ENCODE measurements at places on chromosomes 1 and 21.

DNA sequence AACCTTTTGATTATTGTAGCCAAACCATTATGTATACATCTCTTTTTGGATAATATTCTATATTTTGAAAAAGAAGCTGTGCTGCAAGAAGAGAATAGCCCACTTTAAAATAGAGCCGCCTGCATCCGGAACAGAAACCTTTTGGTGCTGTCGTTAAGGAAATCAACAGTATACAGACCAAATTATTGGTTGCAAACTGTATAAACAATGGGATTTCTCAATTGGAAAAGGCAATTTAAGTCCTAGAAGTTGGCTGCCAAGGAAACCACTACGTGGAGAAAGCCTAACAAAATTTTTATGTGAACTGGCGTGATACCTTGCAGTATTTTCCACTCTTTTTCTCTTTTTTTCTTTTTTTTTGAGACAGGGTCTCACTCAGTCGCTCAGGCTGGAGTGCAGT, 25.8 kb downstream of the DESI2 start:
- DNase-seq, result no peak

DNA sequence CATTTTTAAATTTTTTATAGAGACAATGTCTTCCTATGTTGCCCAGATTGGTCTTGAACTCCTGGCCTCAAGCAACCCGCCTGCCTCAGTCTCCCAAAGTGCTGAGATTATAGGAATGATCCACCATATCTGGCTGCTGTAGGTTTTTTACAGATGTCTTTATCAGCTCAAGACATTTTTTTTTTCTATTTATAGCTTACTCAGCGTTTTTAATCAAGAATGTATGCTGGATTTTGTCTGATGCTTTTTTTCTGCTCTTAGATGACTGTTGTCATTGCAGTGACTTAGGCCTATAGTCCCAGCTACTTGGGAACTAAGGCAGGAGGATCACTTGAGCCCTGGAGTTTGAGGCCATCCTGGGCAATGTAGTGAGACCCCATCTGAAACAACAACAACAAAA, 72.5 kb downstream of the POFUT2 start:
- no peak for DNase-seq

DNA sequence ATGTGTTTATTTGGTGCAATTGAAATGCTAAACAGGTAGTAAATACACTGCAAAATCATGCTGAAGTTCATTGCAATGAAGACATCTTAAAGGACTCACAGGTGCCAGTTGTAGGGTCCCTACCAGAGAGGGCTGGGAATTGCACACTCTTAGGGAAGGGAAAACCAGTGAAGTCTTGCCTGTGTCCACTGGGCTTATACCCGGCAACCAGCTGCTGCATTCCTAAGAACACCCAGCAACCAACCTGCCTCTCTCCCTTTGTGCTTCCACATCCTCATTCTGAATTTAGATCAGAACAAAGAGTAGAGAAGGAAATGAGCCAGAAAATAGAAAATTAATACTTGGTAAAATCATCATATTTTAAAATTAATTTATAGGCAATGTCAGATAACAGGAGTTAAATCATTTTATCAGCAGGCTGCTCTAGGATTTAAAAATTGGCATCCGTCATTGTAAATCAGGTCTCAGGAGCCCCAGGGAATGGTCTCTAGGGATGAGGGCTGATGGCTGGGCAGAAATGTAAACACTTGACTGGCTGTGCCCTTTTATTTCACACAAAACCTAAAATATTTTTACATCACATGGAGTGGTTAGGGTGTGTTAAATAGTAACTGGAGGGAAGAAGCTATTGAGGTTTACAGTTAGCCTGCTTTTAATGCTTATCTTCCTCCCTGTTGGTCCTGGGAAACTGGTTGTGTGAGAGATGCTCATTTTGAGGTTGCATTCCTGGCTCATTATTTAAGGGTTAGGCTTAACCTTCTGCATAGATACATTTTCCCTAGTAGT, 31.3 kb downstream of the PTGFRN start:
- DNase-seq, result no peak

- DNase-seq, result no peak
These were observed 172.5 kb downstream of the CTH start for GRCh38 chr1:70583522-70583921.

- DNase-seq, result no peak
These were observed 2101.0 kb downstream of the NCAM2 start for GRCh38 chr21:23099185-23099584.

- no peak for DNase-seq
These were observed 16.2 kb downstream of the KRTAP10-1 start for GRCh38 chr21:44523567-44524413.

GRCh38 chr1:201305815-201306214, 22.5 kb downstream of the PKP1 start:
- no peak for DNase-seq

DNA sequence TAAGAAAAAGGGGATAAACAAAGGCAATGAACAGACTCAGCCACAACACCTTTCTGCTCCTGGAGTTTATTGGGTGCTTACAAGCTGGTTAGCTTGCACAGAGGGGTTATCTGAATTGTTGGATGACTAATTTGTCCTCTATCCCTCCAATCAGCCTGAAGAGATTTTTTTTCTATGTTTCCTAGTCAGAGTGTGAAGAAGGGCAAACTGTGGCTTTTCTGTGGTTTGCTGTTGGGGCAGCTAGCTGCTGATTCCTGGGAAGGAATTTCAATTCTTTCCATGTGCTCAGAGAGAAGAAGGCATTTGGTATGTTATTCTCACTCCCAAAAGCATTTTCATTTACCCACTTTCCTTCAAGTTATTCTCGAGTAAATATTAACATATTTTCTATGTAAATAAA, 48.6 kb downstream of the PCP4 start:
- no peak for DNase-seq

GRCh38 chr1:164735315-164736052, 176.5 kb downstream of the PBX1 start:
- no peak for DNase-seq

GRCh38 chr1:18384059-18384458, 96.7 kb upstream of the KLHDC7A start:
- DNase-seq, result no peak

DNA sequence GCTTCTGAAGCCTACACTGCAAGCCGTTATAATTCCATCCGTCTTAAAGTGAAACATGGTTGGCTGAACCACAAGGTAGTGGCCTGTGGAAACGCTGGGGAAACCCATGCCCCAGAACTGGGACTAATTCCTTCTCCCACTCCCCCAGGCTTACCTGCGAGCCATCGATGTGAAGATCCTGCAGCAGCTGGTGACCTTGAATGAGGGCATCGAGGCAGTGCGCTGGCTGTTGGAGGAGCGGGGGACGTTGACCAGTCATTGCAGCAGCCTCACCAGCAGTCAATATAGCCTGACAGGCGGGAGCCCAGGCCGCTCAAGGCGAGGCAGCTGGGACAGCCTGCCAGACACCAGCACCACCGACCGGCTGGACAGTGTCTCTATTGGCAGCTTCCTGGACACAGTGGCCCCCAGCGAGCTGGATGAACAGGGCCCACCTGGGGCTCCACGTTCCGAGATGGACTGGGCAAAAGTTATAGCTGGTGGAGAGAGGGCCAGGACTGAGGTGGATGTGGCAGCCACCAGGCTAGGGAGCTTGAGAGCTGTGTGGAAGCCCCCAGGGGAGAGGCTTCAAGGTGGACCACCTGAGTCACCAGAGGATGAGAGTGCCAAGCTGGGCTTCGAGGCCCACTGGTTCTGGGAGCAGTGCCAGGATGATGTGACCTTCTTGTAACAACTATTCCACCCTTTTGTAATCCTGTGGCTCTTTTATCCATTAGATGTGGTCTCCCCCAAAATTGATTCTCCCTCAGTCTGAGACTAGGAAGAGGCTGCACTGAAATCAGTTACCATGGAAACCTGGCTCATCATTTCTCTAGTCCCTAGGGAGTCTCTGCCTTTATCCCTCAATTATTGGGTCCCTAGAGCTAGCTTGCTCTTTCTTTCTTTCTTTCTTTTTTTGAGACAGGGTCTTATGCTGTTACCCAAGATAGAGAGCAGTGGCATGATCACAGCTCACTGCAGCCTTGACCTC, 16.7 kb downstream of the LURAP1 start:
- DNase-seq, result no peak

GRCh38 chr1:183164340-183164739, 21.7 kb upstream of the LAMC2 start:
- DNase-seq, result no peak

DNA sequence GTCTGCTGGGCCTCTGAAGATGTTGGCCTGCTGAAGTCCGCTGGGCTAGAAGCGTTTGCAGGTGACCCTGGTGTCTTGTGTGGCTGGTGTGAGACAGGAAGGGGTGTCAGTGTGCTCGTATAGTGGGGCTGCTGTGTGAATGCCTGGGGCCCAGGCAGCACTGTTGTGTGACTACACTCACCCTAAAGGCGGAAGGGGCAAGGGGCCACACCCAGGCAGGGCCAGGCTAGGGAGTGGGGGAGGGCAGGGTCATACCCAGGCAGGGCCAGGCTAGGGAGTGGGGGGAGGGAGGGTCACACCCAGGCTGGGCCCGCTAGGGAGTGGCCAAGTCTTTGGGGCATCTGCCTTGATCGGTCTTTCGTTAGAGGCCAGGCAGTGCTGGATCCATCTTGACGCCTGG, 25.0 kb downstream of the PDXK start:
- DNase-seq, result no peak

DNA sequence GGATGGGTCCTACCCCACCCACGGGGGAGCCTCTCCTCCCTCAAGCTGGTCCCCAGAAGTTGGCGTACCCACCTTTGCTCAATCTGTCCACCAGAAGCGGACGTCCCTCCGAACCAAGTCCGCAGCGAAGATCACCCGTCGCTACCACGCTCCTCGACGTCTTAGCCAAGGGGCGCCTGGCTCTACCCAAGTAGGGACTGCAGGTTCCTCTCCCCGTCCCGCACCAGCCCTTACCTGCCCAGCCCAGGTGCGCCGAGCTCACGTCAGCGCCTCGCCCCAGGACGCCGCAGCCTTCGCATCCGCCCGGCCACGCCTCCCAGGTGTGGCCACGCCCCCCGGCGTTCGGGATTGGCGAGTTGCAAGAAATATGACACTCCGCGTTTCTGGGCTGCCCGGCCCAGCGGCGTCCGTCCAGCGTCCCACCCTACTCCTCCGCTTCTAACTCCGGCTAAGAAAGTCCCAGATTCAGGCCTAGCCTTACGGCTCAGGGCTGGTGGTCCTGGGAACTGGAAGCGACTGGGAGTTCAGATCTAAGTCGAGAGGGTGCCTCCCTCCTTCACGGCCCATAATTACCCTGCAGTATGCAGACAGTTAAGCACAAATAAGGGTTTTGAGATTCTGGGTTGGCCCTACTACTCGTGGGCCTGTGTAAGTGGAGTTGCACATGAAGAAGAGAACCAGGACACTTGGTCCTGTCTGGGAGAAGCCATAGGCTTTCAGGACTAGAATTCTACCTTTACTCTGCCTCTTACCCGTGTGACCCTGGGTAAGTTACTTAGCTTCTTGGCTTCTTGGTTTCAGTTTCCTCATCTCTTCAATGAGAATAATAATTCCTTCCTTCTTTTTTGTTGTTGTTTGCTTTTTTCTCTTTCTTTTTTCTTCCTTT, at the start of gene IRF6:
Gene IRF6, minus strand, starts transcription at position 268 of the 886 bp plus-strand sequence. CDS start 4,729 bp downstream, outside the sequence.
- no peak for DNase-seq

DNA sequence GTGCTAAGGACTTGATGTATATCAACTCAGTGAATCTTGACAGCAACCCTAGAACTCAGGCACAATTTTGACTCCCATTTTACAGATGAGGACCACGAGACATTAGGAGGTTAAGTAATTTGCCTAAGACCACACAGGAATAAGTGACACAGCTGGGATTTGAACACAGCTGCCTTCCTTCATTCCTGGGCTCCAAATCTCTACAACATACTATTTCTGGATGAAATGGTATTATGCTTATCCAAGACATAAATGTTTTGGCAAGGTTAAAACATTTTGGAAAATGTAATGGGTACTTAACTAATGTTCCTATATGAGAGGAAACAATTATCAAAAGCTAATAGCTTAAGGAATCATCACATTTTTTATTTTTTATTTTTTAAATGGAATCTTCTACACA, 4.8 kb downstream of the CLDN8 start:
- no peak for DNase-seq

GRCh38 chr1:43580039-43580438, 49.4 kb downstream of the PTPRF start:
- DNase-seq, result no peak

DNA sequence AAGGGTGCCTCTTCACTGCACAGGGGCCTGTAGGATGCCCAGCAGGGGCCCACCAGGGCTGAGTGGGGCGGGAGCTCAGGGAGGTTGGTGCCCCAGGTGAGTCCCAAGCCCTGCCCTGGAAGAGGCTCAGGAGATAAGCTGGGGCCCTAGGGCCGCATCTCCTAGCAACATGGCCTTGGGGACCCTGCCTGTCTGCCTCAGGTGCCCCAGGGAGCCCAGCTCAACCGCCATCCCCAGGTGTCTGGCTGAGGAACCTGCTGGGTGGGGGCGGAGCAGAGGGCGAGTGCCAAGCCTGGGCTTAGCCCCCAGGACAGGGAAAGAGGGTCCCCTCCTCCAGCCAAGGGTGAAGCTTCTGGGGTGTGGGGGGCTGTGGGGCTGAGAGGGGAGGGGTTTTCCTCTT, 54.8 kb downstream of the FOXO6 start:
- DNase-seq, result no peak

- DNase-seq, result no peak
These were observed 1.5 kb upstream of the GPR137B start for GRCh38 chr1:236140705-236141446.

DNA sequence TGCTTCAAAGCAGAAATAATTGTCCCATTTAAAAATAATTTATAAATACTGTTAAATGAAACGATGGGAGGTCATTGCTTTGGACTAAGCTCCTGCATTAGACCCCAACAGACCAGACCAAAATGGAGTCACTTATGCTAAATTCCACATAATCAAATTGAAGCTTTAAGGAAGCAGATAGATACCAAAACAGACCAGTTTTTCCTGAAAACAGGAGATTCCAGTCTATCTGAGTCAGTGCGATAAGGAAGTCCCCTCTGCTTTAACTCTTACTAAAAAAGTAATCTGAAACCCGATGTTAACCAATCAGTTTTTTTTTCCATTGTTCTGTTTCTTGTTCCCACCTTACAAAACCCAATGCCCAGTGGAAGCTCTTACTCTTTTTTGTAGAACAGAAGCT, 16.2 kb upstream of the DNASE2B start:
- no peak for DNase-seq

DNA sequence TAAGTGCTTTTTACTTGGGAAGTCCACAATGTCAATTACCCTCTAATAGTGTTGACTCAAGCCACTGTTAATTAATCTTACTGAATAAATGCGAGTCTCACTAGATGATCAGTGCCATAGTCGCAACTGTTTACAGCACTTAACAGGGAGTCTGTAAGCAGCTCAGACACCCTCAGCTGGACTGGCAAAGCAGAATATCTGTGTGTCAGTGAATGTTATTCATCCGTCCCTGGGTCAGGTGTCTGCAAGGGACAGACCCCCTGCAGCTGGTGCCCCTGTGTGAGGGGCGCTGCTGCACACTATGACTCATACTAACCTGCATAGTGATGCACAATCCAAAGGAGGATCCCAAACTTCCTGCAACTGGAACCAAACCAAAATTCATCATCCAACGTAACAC, 306.5 kb downstream of the HHIPL2 start:
- no peak for DNase-seq

Measured in AML-193 (cell line).